ENCODE measurements at places on chromosomes 1 and 21.
A peak's percentile ranks its signal among the peaks of the same experiment; 100 is the strongest.

GRCh38 chr1:195941314-195941713, 666.9 kb downstream of the KCNT2 start:
- DNase-seq = no peak

- DNase-seq = no peak
Observed at GRCh38 chr21:36466061-36466511, 13.8 kb downstream of the CLDN14 start.

DNA sequence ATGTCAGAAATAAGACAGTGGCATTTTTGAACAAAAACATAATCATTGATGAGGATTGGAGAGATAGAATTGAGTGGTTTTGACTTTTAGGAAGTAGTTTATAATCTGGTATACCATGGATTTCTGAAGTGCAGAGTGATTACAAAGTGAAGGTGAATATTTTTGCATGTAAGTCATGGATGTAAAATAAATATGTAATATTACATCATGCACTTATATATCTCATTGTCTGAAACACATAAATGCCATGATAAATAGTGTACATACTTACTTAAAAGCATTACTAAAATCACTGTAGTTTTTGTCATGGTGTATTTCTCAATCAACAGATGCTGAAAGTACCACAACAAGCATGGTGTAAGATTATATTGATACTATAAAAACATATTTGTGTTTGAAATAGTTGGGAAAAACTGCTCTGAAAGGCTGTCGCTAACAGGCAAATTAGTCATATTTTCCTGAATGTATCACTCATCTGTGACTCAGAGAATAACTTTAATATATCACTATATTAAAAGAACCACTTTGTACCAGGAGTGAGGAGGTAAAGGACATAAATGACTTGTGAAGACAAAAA, 24.8 kb upstream of the RGS18 start:
- DNase-seq = no peak

DNA sequence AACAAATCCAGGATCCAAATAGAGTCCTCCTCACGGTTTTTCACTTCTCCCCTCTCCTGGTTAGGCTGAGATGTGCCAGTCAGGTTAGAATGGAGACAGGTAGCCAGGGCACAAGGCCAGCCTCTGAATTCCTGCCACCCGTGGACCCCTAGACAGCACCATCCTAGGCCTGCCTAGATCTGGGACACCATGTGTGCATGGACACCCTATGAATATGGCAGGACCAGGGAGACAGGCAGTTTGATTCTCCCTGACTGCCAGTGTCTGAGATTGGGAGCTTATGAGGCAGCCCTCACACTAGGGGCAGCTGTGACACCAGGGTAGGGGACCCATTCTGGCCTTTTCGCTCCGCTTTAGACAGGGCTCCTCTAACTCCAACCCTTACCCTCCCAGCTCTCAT, 7.5 kb downstream of the AVPR1B start:
- DNase-seq = no peak

- no peak for DNase-seq
Observed at GRCh38 chr1:183804387-183804786, 533 bp upstream of the RGL1 start.

DNA sequence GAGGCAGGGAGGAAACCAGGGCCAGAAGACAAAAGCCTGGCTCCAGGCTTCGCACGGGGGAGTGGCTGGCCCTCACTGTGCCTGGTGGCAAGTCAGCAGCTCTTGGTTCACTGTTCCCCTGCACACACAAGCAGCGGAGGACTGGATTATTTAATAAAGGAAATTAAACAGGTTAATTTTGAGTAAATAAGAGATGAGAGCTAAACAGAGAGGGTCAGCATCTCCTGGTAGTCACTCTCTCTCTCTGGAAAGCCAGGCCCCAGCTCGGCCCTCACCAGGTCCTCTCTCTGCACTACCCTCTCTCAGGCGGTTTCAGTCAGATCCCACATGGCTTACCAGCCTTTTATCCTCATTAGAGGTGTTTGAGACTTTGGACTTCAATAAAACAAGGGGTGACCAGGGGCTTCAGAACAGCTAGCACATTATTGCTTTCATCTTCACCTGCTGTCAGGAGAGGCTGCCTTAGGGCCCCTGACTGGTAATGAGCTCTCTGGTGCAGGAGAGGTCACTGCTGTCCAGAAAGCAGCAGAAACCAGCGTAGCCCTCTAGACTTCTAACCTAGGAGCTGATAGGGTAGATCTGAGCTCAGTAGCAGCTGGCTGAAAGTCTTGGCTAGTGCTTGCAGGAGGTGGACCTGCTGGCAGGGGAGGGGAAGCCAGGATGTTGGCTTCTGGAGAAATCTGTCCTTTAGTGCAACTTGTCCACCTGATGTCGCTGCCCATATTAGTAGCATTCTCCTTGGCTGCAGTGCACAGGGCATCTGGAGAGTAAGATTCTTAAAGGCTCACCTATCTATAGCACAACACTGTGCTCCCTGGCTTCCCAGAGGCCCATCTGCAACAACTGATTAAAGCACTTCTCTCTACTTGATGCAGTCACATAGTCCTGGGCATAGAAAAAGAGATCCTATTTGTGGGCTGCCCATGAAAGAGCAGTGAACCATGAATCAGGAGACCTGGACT, 45.9 kb downstream of the SYT6 start:
- DNase-seq = no peak

GRCh38 chr1:117650840-117651568, 45.2 kb downstream of the TENT5C start:
- DNase-seq = no peak

GRCh38 chr1:36842448-36842847, 191.9 kb downstream of the GRIK3 start:
- no peak for DNase-seq

- DNase-seq = no peak
Observed at GRCh38 chr1:159968901-159969300, 14.9 kb upstream of the SLAMF9 start.

GRCh38 chr1:34928699-34929496, 552 bp downstream of the DLGAP3 start:
- peak; percentile 26 for DNase-seq

DNA sequence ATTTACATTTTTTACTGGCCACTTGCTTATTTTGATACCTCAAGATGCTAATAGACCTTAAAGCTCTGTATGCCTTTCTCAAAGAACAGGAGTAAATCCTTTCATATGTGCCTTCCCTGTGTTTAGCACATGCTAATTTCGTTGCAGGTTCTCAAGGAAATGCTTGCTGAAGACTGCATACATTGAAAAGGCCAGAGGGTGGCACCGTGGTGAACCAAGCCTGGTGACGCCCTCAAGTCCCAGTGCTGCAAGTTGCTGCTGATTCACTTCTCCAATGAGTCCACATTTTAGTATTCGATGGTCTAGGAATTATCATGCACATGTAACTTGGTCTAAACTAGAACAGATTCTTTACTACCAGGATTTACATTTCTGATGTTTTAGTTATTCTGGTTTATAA, 94.1 kb downstream of the CLDN17 start:
- no peak for DNase-seq

GRCh38 chr1:177645491-177646190, 324.2 kb downstream of the SEC16B start:
- DNase-seq = no peak

- peak; percentile 62 for DNase-seq
Observed at GRCh38 chr1:26959722-26960624, at the start of gene KDF1. KDF1 (minus strand) TSS chr1:26960468; CDS start chr1:26952380, 8,088 bp downstream.

GRCh38 chr1:67522001-67522441, 91.8 kb upstream of the SERBP1 start:
- no peak for DNase-seq

DNA sequence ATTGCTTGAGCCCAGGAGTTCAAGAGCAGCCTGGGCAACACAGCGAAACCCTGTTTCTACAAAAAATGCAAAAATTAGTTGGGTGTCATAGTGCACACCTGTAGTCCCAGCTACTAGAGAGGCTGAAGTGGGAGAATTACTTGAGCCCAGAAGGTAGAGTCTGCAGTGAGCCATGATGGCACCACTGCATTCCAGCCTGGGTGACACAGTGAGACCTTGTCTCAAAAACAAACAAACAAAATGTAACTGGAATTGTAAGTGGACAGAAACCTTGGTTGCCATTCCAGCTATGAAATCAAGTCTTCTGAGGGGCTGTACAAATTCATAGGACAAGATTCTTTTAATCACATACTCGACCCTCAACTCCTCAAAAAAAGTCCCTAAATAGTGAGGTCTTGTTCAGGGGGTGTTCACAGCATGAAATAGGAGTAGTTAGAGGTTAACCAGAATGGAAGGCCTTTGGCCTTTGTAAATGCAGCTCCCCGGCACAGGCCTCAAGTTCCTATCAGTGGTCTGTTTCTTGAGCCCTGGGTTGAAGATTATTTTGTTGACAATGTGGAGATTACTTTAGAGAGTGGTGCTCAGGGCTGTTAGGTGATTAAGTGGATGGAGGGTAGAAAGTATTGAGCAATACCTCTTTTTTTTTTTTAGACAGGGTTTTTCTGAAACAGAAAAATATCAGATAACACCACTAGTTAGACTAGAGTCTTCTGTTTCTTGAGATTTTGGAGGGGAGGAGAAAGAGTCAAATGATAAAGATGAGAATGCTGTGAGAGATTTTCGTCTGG, 138.7 kb upstream of the ZNF648 start:
- DNase-seq = no peak

DNA sequence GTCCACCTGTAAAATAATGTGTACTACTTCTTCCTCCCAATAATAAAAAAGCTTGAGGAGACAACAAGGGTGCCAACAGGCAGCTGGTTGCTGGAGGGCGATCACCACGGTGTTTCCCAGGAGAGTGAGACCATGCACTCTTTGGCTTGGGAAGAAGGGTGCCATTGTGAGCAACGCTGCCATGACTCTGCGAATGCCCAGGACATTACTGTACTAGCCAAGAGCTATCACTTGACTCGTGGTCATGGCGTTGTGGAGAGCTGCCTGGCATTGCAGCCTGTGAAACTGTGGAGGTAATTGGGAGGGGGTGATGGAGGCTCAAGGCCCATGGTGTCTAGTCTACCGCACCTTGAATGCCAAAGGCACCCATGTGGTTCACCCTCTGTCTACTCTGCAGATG, 14.6 kb upstream of the PRMT2 start:
- no peak for DNase-seq

- no peak for DNase-seq
Observed at GRCh38 chr1:29496701-29497100, 260.4 kb downstream of the PTPRU start.

- no peak for DNase-seq
Observed at GRCh38 chr1:231192620-231193163, 30.8 kb downstream of the TRIM67 start.

DNA sequence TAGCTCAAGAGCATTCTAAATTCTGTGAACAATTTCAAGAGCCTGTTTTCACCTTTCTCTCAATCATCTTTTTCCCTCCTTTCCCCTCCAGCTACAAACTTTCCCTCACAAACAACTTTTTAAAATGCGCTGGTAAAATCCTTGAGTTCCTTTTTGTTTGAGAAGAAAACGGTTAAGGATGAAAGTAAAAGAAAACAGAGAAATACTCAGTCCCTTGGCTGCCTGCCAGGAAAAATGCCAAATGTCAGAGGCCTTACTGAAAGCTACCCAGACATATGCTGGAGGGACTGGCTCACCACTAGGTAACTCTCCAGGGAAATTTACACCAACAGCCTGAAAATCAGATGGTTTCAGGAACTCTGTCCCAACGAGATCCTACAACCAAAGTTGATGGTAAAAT, 11.0 kb upstream of the SERBP1 start:
- peak; percentile 67 for DNase-seq

GRCh38 chr1:175906370-175906769, 163.0 kb upstream of the TNR start:
- no peak for DNase-seq

GRCh38 chr1:118257946-118258345, 72.9 kb upstream of the SPAG17 start:
- no peak for DNase-seq

- no peak for DNase-seq
Observed at GRCh38 chr1:225735252-225736149, 42.1 kb upstream of the SRP9 start.

- DNase-seq = no peak
Observed at GRCh38 chr1:93905051-93905450, 4.2 kb downstream of the GCLM start.

GRCh38 chr1:6168947-6169586, 11.1 kb downstream of the CHD5 start:
- DNase-seq = no peak

- DNase-seq = no peak
Observed at GRCh38 chr1:167456524-167456923, 61.8 kb downstream of the CD247 start.

GRCh38 chr1:98035602-98036002, 114.8 kb upstream of the DPYD start:
- no peak for DNase-seq

GRCh38 chr1:109759513-109760334, 4.0 kb downstream of the EPS8L3 start:
- peak; percentile 7 for DNase-seq

- DNase-seq = no peak
Observed at GRCh38 chr1:89274411-89274857, 1.8 kb upstream of the GBP5 start.

GRCh38 chr1:114152508-114153260, 985 bp downstream of the SYT6 start:
- peak; percentile 14 for DNase-seq

DNA sequence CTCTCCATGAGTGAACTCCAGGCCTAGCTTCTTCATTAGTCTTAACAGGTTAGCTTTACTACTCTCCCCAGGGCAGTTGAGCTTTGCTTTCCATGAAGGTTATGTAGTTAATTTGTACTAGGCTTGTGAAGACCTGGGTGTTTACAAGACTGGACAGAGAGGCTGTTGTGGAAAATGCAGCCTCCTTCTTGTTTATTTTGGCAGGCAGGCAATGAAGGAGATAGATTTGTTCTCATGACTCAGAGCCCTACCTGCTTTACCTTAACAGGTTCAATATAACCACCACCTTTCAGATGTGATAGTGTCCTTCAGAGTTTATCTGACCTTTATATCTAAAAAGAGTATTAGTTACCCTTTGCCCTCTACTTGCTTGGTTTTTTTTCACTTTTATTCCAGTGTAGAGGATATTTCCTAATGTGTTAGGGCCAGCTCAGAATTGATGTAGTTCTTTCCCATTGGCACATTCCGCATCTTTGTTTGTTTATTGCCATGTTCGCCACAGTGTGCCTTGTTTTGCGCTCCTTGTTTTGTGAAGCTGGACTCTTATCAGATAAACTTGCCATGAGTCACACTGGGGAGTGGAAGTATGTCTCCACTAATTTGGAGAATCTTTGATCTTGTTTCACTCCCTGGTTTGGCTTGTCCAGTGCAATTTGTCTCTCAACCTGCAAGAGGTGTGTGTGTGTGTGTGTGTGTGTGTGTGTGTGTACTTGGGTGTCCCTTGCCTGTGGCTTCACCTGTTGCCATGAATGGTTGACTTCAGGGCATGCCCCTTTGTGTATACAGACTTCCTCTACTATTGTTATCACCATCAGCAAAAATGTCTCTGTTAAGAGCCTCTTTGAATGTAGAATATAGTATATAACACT, 87.4 kb upstream of the MACF1 start:
- DNase-seq = no peak

Data from activated naive CD4-positive, alpha-beta T cell treated with anti-CD3 and anti-CD28 coated beads, Interleukin-2, amount 50 U/mL, for 16 hours (primary cell).